ENCODE measurements at places on chromosomes 2 and 18.
A peak's percentile ranks its signal among the peaks of the same experiment; 100 is the strongest.

DNA sequence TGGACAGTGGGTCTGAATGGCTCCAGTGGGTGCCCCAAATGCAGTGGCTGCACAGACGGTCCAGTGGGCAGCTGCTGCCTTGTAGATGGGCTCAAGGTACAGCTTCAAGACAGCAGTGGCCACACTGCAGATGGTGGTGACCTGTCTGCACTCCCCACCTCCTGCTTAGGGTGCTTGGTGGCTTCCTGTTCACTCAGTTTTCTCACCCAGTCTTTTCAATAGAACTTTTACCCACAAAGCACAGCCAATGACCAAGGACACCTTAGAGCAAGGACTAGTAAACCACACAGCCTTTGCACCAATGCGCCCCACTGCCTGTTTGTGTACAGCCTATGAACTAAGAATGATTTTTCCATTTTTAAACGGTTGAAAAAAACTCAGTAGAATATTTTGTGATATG lies 34.9 kb downstream of the MEX3C start:
- DNase-seq, result peak; percentile 49

DNA sequence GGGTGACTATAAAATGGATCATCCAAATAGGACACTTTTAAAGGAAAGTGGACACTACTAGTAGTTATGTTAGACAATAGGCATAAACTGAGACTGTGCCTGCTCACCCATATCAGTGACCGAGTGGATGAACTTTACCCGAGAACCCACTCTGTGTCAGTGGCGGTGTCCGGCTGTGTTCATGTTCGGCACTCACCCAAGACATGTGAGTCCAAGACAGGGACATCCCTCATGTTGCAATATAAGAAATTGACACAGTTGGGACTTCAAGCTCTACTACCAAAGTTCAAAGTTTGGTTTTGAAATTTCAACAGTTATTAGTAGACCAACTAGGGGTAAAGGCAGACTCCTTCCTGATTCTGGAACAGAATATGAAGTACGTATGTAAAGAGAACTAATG lies 326.3 kb upstream of the TNP1 start:
- peak; percentile 88 for DNase-seq

DNA sequence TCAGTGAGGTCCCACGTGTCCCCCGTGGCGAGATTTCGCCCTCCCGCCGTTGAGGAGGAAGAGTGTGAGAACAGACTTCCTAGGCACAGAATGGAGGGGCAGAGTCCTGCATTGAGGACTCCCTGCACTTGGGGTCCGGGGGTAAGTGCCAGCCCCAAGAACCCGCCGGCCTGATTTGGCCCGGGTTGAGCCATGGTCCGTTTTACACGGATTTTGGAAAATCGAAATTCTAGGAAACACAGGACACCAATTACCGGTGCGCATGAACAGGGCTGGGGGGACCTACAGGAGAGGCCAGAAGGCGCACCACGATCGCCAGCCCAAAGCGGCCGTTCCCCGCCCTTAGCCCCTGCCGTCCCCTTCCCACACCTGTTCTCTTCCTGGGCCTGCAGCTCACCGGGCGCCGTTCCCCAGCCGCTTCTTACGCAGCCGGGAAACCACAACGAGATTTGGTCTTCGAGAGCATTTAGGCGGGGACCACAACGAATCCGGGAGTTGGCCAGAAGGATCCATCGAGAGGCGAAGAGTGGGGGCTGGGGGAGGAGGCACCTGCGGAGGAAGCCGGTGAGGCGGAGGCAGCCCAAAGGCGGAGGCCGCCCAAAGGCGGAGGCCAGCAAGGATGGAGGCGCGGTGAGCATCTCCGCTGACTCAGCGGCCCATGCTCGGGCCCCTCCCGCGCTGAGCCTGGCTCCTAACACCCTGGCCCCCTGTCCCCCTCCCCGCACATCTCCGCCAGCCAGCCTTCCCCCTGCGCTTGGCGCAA lies 464 bp upstream of the TLX2 start:
- no peak for DNase-seq

DNA sequence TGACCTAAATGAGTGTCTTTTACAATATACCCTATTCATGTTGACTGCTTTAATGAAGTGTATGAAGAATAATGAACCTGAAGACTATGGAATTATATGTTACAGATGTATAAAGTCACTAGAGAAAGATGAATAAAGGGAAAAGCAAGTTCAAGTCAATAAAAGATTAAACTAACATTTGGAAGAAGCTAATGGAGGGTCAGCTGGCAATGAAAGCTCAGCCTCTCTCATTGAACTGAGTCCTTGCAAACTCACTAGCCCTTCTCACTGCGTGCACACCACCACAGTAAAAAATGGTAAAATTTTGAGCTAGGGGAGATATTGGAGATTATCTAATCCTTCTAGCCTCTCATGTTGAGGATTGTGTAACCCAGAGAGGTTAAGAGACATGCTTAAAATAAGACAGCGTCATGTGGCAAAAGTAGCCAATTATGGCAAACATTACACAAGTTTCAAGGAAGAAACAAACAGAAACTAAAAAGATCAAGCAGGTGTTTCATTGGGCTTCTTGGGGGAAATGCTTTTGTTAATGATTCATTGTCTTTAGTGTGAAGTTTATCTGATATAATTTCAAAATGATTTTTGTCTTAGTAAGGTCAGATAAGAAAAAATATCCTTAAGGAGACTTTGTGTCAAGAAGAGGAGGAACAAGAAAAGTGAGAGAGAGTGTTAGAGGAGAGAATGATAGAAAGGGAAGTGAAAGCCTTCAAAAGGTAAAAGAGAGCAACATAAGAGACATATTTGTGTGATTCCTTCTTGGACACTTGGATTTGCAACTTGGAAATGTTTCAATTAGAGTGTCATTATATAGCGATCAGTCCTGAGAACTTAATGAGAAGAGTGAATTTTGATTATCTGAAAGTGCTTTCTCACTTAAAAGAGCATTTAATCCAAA lies 893.7 kb upstream of the FAM98A start:
- DNase-seq, result no peak

DNA sequence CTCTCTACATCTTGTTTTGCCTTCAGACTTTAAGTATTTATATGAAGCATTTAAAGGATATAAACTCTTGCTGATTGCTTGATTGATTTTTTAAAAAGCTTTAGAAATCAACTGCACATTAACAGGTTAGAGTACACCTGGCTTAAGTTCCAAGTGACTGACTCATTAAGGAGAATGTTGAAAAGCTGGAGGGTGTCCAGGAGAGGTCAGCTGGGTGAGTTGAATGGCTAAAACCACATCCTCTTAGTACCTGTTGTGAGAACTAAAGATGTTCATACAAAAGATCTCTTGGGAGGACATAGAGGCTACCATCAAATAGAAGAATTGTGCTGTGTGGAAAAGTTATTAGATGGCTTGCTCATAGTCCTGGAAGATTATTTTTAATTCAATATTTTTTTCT lies 206.8 kb downstream of the TXNL1 start:
- no peak for DNase-seq

- no peak for DNase-seq
Observed at GRCh38 chr2:73107211-73107926, 5.4 kb downstream of the RAB11FIP5 start.

DNA sequence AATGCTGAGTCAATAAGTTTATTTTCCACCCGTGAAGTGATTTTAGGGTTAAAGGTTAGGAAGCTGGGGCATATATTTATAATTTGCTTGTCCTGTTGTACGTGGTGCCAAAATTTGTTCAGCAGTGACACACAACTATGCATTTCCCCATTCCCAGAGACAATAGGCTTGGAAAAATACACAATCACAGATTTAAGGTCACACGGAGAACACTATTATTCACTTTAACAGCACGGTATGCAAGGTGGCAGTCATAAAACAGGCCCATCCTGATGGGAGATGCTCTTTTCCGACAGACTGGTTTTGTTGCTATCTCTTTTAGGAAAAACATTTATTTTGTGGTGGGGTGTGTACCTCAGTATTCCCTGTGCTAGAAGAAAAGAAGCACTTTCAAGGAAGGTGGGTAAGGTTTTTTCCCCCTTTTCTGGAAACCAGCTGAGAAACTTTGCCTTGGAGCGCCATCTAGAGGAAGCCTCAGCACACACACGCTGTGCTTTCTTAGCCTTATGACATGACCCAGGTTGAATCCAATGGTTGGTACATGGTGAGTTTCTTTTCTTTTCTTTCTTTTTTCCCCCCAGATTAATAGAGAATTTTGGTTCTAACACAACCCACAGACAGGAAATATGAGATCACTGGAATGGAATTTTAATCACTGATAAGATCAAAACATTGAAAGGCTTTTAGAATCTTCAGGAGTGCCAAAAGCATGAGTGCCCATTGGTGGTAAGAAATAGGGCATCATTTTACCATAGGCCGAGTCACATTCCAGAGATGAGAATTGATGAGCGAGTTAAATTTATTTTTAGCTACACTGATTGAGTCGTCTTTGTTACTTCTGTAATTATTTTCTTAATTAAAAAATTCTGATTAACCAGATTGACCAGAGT lies 332.1 kb downstream of the AGPS start:
- no peak for DNase-seq

DNA sequence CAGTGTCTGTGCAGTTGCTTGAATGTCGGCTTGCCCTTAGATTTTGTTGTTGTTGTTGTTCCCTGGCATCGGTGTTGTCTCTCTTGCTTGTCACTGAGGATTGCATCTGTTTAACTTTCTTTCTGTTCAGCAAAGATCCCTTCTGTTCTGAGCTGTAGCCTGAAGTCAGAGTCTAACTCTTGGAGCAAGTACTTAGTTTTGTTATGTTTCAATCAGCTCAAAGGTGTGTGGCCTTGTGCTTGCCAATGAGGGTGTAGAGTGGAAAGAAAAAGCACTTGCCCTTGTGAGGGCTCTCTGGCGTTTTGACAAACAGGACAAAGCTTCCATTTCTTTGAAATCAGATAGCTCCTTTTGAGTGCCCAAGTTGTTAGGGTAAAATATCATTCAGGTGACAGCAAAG lies 757.1 kb upstream of the CDH7 start:
- no peak for DNase-seq

- DNase-seq, result no peak
Observed at GRCh38 chr18:13256444-13257305, 38.1 kb downstream of the LDLRAD4 start.

DNA sequence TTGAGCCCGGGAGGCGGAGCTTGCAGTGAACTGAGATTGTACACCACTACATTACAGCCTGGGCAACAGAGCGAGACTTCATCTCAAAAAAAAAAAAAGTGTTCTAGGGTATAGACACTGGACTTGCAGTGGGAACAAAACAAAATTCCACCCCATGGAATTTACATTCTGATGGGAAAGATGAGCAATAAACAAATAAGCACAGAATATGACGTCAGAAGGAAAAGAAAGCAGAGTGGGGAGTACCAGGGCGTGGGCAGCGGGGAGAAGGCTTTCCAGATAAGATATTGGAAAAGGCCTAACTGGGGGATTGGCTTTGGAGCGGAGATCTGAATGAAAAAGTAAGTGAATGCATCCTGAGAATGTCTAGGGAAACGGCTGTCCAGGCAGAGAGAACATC lies 17.6 kb downstream of the NPPC start:
- no peak for DNase-seq

DNA sequence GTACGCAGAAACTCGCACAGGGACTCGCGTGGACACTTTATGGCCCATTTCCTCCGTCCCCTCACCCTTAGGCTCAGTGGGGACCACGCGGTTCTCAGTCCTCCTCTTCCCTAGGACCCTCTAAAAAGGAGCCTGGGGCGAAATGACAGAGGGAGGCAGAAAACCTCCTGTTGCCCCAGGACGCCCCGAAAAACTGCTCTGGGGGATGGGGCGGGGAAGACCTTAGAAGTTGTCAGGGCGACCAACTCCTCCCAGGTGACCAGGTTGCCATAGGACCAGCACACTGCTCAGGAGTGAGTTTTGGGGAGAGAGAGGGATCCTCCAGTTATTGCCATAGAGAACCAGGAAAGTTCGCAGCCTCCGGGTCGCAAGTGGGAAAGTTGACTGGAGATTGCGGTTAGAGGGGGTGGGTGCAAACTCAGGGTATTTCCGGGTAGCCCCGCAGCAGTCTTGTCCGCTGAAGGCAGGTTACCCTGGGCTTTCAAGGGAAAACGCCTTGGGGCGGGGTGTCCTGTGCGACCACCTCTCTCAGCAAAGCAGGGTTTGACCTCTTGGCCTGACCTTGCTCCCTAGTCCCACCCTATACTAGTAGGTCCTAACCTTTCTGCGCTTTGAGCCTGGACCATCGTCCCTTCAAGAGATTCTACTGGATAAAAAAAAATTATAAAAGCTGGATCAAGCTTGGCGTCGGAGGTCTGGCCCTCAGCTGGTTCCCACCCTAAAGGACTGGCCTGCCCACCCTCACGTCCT lies 7.8 kb upstream of the PAX3 start:
- DNase-seq, result no peak

- no peak for DNase-seq
Observed at GRCh38 chr2:69119104-69119894, 106.3 kb downstream of the ANTXR1 start.

GRCh38 chr2:54676656-54677055 lies 46.8 kb upstream of the EML6 start:
- no peak for DNase-seq

GRCh38 chr2:147595200-147595599 lies 249.6 kb upstream of the ACVR2A start:
- DNase-seq, result peak; percentile 24

DNA sequence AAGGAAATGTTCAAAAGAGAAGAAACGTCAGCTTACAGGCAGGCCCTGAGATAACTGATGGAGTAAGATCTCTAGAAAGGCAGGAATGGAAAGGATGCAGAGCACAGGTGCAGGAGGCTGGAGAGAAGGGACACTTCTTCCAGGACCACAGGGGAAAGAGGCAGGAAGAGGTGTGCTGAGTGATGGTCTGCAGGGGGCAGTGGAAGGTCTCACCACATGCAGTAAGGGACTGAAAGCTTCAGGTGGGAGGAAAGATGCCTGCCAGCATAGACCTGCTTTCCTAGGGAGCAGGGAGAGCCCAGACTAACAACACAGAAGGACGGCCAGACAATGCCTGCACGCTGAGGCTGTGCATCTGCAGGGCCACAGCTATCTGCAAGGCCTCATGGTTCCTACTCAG lies 156.8 kb downstream of the L3MBTL4 start:
- no peak for DNase-seq

GRCh38 chr2:228446734-228447133 lies 265.2 kb upstream of the SPHKAP start:
- no peak for DNase-seq

- peak; percentile 0 for DNase-seq
Observed at GRCh38 chr18:50751947-50752346, 67.9 kb downstream of the MRO start.

DNA sequence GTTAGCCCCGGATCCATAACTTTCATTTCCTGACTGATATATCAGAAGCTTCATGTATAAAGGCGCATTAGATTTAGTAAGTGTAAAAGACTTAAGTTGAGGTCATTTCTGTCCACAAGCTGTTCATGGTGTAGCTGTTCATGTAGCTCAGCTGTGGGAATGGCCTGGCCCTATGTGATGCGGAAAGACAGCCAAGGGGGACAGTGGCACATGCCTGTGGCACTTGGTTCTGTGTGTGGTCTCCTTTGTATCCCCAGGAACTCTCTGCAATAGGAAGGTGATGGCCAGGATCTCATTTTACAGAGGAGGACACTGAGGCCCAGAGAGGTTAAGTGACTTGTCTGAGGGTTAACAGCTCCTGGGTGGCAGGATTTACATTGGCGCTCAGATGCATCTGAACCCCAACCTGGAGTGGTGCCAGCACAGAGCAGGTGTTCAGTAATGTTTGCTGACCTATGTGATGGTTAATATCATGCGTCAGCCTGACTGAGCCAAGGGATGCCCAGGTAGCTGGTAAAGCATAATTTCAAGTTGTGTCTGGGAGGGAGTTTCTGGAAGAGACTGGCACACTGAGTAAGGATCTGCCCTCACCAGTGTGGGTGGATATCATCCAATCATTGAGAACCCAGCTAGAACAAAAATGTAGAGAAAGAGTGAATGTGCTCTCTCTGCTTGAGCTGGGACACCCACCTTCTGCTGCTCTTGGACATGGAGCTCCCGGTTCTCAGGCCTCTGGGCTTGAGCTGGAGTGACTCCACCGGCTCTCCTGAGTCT lies 25.4 kb downstream of the HPCAL1 start:
- no peak for DNase-seq

- no peak for DNase-seq
Observed at GRCh38 chr18:67766930-67767329, 250.4 kb upstream of the DSEL start.
